Stimulated activated naive CD4-positive, alpha-beta T cell (primary cell): ENCODE measurements at places on chromosomes 4 and X.

DNA sequence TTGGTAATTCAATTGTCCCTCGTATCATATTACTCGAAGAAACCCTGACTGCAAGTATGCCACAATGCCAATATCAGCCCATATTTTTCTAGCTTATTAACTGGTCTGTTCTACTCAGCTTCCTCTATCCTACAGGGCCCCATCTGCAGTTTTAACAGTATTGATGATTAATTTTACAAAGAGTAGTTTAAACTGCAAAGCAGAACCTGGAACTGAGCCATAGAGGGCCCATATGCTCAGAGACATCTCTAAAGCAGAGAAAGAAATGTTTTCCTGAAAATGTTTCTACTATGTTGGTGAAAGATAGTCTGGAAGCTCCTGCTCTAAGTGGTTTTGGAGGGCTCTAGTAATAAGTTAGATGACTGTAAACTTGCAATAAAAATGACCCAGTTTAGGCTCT is 259.4 kb upstream of the CENPE start:
- DNase-seq: no peak

DNA sequence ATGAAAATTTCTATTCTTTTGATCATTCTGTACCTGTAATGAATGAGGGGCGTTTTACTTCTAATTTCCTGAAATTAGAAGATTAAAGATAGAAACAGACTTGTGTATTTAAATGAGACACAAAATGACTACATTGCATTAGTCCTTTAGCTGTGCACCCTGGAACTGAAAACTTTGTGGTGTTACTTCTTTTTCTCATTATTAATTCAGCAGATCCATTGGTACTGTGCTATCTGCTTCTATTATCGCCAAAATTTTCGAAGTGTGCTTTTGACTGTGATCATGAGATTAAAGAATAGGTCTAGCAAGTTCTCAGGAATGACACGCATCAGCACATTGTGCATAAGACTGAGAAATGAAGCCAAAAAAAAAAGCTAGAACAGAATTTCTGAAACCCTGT is 1938.9 kb upstream of the TENM3 start:
- DNase-seq: no peak

- no peak for DNase-seq
Observed at GRCh38 chrX:74922922-74923543, 2.2 kb downstream of the NEXMIF start.

GRCh38 chr4:42152507-42153504 is at the start of gene BEND4:
Gene BEND4, minus strand, starts transcription at chr4:42152655. Its CDS starts 512 bp downstream, at chr4:42152143.
- no peak for DNase-seq

GRCh38 chrX:11334165-11334564 is 41.0 kb downstream of the AMELX start:
- no peak for DNase-seq

DNA sequence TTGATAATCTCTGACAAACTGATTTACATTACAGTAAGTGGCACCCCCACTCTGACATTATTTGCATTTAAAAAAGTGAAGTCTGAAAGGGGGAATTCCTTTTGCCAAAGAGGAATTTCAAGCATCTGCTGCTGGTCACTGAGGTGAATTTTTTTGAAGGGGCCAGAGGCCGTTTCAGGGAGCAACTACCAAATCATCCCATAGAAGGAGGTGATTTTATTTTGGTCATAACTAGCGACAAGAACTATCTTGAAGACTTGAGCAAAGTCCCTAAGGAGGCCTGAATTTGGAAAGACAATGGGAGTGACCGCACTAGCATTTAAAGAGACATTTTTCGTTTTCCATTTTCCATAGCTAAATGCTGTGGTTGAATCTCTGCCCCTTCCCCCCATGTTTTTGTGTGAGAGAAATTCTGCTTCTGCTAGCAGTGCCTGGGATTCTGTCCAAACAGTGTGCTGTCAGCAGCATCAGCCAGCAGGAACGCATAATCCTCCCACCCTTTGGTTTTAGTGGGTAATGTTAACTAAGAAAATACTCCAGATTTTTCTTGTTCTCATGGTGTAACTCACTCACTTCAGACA is 110.1 kb upstream of the MED14 start:
- DNase-seq: no peak

- DNase-seq: no peak
Observed at GRCh38 chr4:129278868-129279267, 182.9 kb downstream of the C4orf33 start.

DNA sequence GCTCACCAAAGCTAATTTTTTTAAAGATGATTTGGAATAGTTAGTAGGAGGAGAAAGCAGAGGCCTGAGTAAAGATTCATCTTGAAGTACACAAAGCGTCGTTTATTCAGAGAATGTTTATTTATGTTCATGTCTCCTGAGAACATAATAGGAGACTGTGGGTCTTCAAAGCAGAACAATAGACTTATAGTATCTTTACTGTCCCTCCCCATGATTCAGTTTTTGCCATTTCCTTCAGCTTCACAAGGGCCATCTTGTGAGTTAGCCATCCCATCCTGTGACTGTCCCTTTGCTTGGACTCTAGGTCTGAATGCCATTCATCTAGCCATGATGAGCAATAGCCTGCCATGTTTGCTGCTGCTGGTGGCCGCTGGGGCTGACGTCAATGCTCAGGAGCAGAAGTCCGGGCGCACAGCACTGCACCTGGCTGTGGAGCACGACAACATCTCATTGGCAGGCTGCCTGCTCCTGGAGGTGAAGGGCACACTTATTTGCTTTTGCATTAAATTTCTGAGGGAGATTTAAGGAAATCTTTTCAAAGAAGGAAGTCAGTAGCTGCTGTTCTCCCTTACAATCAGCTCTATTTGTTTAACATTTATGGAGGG is 105.8 kb downstream of the NFKB1 start:
- no peak for DNase-seq
